ENCODE measurements at places on chromosomes 4 and X.

GRCh38 chr4:133920236-133920635, 281.4 kb downstream of the PABPC4L start:
- DNase-seq = no peak

DNA sequence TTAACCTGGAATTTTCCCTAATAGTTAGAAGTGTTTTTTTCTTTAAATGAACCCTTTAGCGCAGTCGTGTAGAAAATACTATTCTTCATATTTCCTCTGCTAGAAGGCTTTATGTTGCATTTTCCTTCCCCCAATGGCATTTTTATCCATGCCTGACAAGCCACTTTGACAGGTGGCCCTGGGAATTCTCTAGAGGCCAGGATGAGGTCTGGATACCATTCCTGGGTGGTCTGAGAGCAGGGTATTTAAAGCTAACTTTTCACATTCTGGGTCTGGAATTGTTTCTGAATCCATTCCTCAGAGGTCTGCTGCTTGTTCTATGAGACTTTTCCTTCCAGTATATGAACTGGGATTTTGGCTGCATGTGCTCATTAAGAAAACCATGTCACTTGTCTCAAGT, 31.2 kb upstream of the PDGFRA start:
- DNase-seq = no peak

- peak; percentile 27 for DNase-seq
Observed at GRCh38 chr4:85701861-85702321, 226.9 kb downstream of the ARHGAP24 start.

DNA sequence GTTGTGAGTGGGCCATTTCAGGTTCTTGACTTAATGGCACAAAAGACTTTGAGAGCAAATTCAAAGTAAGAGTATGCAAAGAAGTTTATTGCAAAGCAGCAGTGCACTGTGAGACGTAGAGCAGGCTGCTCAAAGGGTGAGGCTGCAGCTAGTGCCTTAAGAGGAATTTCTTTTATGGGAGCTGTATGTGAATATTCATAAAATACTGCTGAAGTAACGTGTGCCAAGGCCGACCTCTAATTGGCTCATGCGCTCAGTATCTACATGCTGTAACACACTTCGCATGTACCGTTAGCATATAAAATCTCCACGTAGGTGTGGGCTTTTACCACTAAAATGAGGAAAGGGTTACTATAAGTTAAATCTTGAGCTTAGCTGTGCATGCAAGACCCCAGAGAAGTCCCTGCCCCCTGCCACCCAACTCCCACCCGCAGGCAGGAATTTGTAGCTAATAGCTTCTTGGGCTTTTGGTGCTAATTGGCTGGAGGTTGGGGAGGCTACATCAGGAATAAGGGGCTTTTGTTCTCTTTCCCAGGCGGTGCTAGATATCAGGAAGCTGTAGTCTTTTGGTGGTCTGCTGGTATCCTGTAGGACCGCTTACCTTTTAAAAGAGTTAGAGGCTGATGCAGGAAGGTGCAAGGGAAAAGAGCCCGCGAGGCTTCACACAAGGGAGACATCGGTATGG, 47.6 kb downstream of the FSTL5 start:
- DNase-seq = no peak

DNA sequence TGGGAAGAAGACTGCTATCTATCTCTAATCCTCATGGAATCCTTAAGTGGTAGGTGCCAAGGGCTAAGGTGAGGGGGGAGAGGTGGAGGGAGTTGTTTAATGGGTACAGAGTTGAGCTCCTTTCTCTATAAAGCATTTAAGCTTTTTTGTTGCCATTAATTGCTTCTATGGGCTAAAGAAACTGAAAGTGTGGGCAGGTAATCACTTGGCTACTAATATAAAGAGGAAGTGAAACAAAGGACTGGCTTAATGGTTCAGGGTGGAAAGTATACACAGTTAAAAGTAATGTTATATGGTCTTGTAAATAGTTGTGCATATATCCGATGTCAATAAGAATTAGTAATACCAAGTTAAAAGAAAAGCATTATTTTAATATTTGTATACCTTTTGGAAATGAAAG, 83.9 kb downstream of the POLA1 start:
- DNase-seq = no peak

GRCh38 chr4:150402871-150403272, 179.1 kb upstream of the MAB21L2 start:
- DNase-seq = no peak

GRCh38 chrX:69226459-69227158, 61.4 kb upstream of the PJA1 start:
- DNase-seq = no peak

- DNase-seq = no peak
Observed at GRCh38 chrX:1491851-1492349, 39.2 kb upstream of the ASMTL start.

GRCh38 chr4:3225936-3226335, 23.0 kb upstream of the MSANTD1 start:
- no peak for DNase-seq

- DNase-seq = no peak
Observed at GRCh38 chr4:102625232-102625930, 124.2 kb downstream of the NFKB1 start.

GRCh38 chrX:129606918-129607317, 47.8 kb downstream of the APLN start:
- DNase-seq = no peak

- DNase-seq = no peak
Observed at GRCh38 chr4:98786866-98787265, 128.5 kb upstream of the TSPAN5 start.

DNA sequence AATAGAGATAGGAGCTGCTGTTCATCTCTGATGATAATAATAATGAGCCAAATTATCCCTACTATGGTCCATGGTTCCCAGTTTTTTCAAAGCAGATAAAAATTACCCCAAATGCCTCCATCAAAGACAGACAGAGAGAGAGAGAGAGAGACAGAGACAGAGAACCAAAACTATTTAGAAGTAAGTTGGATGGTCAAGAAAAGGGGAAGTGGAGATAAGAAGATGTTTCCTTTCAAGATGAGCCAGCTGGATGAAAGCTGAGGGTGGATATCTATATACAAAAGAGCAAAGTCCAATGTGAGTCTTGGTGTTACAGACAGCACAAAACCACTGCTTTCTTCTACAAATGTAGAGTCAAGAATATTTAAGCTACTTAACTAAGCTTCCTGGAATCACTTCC, 173.9 kb downstream of the GRIA3 start:
- DNase-seq = no peak

All from SIG-M5 (cell line).